SIG-M5 (cell line): ENCODE measurements at places on chromosomes 3 and 15.

DNA sequence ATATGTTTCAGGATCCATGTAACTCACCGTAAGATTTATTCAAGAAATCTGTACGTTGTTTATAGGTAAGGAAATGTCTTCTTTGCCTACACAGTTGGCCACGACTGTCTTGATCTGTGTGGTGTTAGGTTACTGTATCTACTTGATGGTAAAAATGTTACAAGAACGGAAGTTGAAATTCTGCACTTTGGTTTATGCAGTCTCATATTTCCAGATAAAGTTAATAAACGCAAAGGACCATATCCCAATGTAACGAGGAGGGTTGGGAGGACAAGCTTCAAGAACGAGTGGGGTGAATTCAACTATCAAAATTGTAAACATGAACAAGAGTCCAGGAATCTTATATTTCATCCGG, 1.0 kb downstream of the USF3 start:
- DNase-seq, result no peak

GRCh38 chr3:55161231-55161630, 233.4 kb upstream of the LRTM1 start:
- no peak for DNase-seq

- DNase-seq, result no peak
Measured at GRCh38 chr3:6577584-6577983, 283.3 kb upstream of the GRM7 start.

- DNase-seq, result no peak
Measured at GRCh38 chr15:91867581-91868026, 14.1 kb downstream of the SLCO3A1 start.

GRCh38 chr15:34155859-34156258, 54.0 kb downstream of the PGBD4 start:
- no peak for DNase-seq

DNA sequence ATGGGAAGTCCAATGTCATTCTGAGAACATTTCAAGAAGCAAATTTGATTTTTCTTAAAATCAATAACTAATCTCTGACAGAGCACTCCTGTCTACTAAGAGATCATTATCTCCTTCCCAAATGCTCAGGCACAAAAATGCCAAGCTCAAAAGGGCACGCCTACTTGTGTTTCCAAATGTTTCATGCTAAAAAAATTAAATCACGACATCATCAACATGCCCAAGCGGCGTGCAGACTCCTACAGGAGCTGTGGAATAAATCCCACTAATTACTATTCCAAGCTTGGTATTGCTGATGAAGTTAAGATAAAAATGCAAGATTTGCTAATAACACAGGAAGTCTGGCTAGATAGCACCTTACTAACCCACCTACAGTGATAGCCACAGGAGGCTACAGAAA, 140.8 kb downstream of the OSBPL10 start:
- no peak for DNase-seq

GRCh38 chr3:119145128-119145499, 851 bp upstream of the TEX55 start:
- DNase-seq, result no peak

GRCh38 chr15:57367556-57367955, 8.7 kb upstream of the CGNL1 start:
- DNase-seq, result no peak

DNA sequence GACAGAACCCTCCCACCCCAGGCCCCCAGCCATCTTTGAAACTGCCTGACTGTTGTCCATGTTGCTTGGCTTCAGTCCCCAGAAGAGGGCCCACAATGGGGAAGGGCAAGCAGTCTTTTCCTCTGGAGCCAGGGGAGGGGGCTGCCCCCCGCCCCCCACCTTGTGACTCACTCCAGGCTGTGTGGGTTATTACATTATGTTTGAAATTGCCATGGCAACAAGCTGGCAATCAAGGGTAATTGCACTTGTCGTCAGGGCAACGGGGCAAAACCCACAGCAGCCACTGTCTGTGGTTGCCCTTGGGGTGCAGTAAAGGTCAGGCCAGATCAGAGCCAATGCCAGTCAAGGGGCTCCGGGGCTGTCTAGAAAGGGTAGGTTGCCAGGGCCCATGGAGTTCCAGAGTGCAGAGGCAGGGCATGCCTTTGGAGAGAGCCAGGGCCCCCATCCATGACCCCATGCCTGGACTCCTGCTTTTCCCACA, 3.1 kb upstream of the CAMKV start:
- no peak for DNase-seq

DNA sequence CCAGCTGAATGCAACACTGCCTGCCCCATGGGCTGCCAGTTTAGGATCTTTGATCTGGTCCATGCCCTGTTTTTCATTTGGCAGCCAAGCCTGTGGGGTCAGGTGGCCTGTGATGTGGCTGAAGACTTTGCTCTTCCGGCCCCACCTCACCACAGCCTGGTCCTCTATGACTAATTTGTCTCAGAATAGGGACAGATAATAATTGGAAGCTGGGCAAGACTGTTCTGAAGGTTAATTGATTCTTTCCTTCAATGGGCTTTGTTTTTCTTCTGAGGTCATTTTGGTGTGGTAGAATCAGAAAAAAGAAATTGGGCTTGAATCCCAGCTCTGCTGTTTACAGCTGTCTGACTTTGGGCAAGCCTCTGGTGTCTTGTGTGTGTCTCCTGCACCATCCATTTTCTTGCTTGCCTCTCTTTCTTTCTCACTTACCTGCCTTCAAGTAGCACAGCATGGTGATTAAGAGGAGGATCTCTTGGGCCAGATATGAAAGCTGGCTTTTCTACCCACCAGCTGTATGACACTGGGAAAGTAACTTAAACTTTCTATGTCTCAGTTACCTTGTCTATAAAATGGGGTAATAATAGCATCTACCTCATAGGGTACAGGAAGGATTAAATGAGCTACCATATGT, 24.2 kb downstream of the ABHD2 start:
- DNase-seq, result no peak

DNA sequence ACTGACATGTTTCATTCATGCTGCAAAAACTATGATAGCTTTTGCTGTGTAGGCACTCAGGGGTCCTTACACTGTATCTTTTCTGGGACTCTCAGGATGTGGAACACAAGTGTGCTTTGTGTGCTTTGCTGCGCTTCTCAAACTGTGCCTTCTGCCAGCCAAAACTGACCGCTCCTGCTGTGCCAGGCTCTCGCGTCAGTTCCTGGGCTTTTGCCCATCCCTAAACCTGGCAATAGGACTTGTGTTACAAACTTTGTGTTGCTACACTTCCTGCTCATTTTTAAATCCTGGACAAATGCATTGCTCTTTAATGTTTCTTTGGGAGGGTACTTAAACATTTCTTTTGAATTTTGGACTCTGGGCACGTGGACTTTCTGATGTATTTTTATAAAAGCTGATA, 60.3 kb downstream of the DIPK2A start:
- DNase-seq, result no peak

DNA sequence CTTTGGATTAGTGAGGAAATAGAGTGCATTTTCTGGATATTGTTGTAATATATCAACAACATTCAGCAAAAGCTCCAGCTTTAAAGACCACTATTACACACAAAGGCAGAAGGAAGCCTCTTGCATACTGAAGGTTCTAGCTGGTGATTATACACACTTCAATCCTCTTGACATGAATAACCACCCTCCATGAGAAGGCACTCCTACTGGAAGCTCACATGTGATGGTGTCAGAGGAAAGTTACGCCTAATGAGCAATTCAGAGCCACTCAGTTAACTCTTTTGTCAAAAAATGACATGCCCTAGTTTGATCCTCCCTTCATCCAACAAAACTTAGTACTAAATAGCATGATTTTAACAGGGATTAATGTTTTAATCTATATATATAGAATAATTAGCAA, 124.6 kb upstream of the LYSMD4 start:
- no peak for DNase-seq

DNA sequence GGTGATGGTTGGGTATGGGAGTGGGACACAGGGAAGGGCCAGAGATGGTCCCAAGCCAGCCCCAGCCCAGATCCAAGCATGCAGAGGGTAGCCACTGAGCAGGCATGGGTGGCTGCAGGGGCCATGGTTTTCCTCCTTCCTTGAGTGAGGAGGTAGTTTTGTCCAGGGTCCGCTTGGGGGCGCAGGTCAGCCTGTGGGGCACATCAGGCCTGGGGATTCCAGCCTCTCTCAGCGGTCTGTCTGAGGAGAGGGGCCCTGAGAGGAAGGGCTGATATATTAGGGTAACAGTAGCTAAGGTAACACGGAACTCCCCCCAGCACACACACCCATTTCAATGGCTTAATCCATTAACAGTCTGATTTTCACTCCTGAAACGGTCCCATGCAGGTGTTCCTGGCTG, 22.7 kb upstream of the LCTL start:
- no peak for DNase-seq

DNA sequence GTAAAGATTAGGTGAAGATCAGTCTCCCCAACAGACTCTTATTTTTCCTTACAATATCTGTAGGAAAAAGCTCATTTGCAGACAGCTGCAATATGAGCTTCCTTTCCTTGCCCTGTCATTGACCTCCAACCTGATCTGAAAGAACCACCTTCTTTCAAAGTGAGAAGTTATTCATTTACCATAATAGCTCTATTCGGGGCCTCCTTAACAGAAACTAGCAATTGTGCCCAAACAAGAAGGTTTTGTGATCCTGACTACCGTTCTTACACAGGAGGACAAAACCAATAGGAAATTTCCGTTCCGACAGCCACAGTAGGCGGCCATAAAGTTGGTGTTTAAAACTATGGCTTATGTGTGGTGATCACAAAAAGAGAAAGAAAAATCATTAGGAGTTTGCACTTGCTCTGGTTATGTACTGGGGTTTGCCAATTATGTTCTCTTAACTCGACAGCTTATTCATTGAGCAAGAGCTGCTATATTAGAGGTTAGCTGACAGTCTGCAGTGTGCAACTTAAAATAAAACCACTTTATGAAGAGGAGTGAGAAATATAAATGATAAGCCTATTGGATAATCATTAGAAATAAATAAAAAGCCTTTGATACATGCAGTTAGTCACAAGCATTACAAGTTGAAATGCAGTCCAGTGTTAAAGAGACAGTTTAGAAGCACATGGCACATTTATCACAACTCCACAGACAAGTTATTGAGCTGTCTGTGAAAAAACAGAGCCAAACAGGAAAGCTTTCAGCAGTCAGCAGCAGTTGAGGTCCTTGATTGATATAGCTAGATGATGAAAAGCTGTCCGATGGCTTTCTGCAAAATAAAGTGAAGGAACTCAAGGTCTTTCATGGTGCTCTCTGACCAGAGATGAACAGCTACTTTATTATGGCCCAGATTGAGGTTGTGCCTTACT, 199.8 kb downstream of the WDR72 start:
- no peak for DNase-seq

DNA sequence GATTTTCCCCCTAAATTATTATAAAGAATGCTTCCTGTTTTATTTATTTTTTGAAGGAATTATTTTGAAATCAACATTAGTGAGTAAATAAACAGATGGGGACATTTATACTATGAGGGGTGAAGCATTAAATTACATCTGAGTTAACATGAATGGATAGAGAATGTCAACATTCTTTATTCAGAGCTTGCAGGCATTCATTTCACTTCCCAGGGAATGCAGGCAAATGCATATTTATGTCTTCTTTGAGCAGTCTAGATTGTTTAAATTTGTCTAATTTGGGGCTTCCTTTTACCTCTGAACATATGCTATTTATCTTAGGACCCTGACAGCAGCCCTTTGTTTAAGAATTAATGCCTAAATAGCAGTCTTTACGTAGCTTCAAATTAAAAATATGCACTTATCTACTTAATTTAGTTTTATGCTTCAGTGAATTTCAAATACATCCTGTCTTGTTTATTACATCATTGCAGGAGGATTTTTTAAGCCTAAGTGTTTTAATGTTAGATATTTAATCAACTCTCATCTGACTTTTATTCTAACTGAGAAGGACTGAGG, 630.5 kb upstream of the LMCD1 start:
- no peak for DNase-seq

DNA sequence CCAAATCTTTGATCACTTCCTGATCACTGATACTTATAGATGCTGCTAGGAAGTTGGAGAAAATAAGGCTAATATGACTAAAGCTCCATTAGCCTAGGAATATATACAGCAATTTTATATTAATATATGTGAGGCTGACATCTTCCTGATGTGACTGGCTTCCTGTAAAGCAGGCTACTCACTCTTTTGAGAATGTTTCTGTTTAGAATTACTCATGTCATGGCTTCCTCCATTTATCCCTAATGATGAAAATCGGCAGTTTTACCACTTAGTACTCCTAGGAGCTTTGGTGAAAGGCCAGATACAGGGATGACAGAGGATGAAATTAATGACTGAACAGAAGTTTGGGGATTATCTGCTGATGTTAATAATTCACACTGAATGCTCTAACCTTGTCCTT, 3.9 kb upstream of the MAP1A start:
- no peak for DNase-seq

DNA sequence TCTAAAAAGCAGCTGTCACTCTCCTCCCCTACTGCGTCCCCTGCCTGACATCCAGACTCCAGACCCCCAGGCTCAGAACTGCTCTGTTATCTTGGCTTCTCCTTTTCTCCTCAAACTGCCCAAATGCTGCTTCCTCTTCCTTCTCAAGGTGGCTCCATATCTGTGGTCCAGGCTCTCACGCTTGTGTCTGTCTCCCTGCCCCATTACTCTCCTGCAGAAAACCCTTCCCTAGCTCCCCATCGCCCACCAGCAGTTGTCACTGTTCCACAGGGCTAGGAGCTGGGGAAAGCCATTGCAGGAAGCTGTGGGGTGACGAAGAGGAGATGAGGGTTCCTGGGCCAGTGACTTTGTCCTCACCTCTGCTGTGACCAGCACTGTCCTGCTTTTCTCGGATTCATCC, 30.7 kb upstream of the CGNL1 start:
- no peak for DNase-seq

- DNase-seq, result no peak
Measured at GRCh38 chr3:8857720-8858367, 88.4 kb upstream of the OXTR start.

DNA sequence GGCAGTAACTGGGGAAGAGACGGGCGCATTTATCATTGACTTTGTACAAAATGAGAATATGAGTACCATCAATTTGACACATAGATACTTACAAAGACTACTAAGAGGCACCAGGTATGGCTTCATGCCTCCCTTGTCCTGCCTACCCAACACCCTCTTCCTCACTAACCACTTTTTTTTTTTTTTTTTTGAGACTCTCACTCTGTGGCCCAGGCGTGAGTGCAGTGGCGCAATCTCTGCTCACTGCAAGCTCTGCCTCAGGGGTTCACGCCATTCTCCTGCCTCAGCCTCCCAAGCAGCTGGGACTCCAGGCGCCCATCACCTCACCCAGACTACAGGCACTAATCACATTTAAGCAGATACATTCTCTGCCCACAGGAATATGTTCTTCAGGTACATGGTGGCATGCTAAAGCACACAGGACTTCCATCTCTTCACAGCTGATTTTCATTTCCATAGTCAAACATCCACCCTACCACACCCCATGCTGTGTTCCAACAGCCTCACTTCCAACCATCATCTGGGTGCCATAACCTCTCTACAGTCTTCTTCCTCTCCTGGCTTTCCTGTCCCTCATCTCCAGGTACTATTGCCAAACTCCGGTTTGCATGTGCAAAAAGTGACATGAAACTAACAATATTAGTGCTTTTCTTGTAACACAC, 41.7 kb downstream of the RAB27A start:
- DNase-seq, result no peak
